ENCODE measurements at places on chromosomes 7 and 10.
A peak's percentile ranks its signal among the peaks of the same experiment; 100 is the strongest.

DNA sequence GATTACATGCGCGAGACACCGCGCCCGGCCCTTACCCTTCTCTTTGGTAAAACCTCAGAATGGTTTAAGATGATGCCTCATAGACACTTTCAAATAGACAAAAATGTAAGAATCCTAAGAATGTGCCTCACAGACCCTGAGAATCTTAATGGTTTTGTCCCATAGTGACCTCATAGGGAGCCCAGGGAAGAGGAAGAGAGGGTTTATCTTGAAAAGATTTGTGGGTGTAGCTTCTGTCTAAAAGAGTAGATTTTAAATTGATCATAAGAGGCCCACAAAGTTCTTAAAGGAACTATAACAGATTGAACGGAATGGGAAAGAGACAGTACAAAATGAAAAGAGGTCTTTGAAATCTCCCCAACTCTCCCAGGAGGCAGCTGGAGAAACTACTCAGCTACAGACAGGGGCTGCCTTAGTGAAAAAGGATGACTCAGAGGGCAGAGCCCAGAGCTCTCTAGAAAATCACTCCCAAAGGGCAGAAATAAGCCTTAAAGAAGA is 220.6 kb downstream of the ADRA2A start:
- no peak for DNase-seq

DNA sequence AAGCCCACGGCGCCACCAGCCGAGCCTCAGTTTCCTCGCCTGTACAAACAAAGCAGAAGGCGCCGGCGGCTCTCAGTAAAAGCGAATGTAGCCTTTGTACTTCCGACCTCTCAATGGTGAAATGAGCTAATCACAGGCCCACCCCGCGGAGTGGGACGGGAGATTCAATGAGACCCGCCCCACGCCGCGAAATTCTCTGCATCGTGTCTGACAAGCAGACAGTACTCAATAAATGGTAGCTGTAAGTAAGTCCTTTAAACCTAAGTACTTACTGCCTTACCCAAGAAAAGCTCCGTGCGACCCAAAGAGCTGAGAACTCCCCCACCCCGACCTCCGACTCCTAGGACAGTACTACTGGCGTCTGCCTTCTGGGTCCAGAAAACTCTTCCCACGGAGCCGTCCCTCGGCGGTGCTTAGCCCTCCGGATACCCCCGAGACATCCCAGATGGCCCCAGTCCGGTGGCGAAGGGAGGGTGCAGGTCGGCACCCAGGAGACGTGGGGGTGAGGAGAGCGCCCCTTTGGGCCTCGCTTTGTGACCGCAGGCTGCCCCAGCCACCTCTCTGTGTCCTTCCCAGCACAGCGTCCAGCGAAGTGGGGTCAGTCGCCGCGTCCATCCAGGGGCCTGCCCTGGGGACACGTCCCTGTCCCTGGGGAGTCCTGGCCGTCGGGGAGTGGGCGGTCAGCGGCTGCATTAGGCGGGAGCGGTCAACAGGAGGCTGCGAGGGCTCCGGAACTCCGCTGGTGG is 972 bp upstream of the CXCL12 start:
- no peak for DNase-seq

- DNase-seq, result peak; percentile 33
Observed at GRCh38 chr7:28078036-28078901, 102.3 kb downstream of the JAZF1 start.

- DNase-seq, result no peak
Observed at GRCh38 chr7:36045326-36045725, 107.7 kb upstream of the EEPD1 start.

- DNase-seq, result no peak
Observed at GRCh38 chr10:22978287-22978686, 50.4 kb downstream of the ARMC3 start.

- no peak for DNase-seq
Observed at GRCh38 chr10:72692744-72692993, 726 bp downstream of the MCU start.

- DNase-seq, result no peak
Observed at GRCh38 chr10:32263300-32263699, 83.7 kb downstream of the EPC1 start.

DNA sequence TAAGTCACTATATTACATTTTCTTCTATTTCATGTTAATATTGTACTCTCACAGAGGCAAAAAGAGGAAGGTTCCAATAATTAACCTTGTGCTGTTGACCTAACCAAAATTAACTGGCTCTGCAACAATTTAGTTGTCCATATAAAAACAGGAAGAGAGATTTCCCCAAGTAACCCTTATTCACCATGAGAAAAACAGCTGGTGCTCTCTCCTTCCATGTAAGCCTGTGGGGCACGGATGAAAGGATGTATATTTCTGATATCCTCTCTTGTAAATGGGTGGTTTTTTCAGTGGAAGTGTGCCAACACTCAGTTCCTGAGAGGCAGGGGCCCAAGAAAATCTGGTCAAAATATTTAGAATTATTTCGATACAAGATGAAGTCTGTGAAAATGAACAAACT is 358.1 kb downstream of the CRPPA start:
- DNase-seq, result no peak

DNA sequence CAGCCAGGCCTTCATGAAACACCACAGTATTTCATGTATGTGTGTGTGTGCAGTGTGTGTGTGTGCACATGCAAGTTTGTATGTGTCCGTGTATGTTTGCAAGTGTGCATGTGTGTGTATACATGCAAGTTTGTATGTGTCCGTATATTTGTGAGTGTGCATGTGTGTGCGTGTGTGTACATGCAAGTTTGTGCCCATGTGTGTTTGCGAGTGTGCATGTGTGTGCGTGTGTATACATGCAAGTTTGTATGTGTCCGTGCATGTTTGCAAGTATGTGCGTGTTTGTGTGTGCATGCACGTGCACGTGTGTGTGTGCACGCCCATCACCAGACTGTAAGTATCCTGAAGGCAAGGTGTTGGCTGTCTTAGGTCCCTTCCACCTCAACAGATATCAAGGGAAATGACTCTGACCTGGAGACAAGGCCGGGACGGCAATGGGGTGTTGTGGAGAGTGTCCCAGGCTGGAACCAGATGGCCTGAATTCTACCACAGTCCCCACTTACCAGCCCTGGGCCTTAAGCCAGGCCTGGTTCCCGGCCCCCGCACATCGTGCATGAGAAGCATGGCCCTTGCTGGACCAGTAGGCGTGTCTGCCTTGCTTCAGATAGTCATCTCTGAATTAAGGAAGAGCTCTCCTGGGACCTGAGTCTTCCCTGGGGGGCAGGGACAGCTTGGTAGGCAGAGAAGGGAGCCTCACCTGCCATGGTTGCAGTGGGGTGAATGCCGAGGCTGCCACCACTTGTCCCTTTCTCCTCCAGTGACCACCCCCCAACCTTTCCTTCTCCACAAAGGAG is 140.0 kb downstream of the GRK5 start:
- DNase-seq, result no peak

GRCh38 chr7:111509288-111509687 is 53.0 kb downstream of the IMMP2L start:
- no peak for DNase-seq

GRCh38 chr10:72981882-72982529 is 27.4 kb upstream of the PLA2G12B start:
- no peak for DNase-seq

DNA sequence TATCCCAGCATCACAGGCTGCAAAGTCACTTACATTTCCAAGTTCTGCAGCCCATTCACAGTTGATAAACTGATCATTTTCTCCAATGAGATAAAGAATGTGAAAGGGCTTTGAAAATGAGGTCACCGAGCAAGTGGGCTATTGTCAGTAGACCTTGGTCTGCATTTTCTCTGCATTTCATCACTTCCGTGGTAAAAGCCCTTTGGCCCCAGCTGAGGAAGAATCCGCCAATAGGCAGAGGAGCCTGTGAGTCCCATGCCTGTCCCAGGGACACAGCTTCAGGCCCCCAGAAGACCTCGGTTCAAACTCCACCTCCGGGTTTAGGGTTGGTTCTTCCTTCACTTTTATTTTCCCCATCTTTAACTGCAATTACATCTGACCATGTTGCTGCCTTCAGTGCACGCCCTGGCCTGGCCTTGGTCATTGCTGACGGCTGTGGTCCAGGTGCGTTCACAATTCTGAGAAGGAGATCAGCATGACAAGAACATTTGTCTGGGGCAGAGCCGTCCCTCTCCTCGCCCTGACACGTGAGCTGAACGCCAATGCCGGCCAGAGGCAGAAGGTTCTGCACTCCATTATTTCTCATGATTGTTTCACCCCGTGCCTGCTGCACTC is 292.5 kb downstream of the TCERG1L start:
- DNase-seq, result no peak

- no peak for DNase-seq
Observed at GRCh38 chr10:118955951-118956801, 73.3 kb upstream of the NANOS1 start.

- no peak for DNase-seq
Observed at GRCh38 chr10:118210276-118210675, 131.8 kb downstream of the FAM204A start.

- DNase-seq, result no peak
Observed at GRCh38 chr7:151665368-151665767, 145.7 kb upstream of the RHEB start.

DNA sequence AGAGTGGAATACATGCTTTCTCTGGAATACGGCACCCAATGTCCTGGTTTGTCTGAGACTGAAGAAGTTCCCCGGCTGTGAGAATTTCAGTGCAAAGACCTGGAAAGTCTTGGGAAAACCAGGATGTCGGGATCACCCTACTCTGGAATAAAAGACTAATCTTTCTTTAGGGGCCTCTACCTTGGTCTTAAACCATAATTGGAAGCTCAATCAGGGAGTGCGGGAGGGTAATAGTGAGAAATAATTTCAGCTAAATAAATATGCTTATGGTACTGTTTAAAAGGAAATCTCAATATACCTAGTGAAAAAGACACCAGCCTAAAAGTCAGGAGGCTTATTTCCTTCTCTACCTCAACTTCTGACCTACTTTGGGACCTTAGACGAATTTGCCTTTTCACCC is 236.1 kb upstream of the GLI3 start:
- no peak for DNase-seq

DNA sequence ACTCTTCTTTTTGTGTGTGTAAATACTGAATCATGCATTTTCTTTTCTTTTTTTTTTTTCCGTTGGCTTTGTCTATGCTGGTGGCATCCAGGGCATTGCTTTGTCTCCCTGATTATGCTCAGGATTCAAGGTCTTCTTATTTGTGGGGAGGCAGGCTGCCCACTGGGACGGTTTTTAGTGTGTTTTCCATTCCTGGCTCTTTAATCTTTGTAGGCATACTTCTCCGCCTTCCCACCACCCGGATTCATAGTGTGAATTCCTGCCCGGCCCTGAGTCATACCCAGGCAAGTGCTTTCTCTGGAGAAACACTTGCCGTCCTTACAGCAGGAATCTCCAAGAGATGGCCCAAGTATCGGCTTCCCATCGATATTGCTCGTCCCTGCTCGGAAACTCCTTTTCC is 5.2 kb downstream of the ZNF655 start:
- DNase-seq, result no peak

GRCh38 chr10:29553544-29554250 is 81.1 kb downstream of the SVIL start:
- DNase-seq, result no peak

GRCh38 chr7:84823530-84823929 is 363.3 kb downstream of the SEMA3D start:
- no peak for DNase-seq

DNA sequence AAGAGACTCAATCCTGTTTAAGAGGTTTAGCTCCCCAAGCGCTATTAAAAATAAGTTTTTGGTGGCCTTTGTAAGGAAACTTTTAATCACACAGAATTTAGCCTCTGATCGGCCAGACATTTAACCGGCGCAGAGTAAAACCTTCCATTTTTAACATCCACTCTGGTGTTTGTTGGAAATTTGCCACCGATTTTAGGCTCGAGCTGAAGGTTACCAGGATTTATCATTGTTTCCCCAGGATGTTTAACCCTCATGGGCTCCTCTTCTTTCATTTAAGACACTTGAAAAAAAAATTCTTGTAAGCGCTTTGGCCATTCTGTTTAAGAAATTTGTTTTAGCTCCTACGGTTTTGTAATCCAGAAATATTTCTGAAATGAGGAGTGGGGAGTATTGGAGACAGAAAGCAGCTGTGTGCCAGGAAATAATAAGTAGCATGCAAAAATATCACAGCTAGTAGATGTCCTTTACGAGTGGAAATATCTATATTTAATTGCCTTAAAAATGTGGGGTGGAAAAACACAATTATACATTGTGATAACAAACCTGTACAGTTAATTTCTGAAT is 3.4 kb downstream of the NEUROD6 start:
- DNase-seq, result no peak

- DNase-seq, result no peak
Observed at GRCh38 chr7:15593382-15593781, 31.6 kb upstream of the AGMO start.

DNA sequence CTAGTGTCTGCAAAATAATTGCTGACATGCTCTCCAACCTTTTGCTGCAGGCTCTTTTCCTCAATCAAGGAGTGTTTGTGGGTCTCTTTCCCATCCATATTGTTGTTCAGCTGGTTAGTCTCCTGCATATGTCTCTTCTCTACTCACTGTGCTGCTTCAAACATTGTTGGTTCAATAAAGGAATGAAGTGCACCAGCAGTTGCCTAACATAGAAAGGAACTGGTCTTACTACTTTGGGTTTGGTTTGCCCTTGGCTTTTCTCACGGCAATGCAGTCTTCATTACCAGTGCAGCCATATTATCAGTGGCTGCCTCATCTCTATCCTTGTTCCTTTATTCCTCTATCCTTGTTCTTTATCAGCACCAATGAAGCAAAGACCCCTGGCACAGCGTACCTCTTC is 169.7 kb upstream of the TPK1 start:
- DNase-seq, result no peak

- no peak for DNase-seq
Observed at GRCh38 chr7:153887749-153888569, 164.2 kb upstream of the DPP6 start.

DNA sequence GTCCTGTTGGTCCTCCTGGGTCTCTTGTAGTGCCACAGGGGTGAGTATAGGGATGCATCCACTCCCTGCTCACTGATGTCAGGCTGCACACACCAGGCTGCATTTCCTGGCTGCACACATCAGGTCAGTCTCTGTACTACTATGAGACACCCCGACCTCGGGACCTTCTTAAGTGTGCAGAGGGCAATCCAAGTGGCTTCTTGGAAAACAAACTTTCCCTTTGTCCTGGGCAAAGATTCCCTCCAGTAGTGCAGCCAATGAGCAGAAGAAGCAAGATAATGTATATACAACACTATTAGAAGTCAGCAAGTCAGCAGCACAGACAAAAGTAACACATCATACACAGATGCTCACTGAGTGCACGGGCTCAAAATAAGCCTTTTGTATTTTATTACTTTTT is 493.5 kb downstream of the GRID1 start:
- no peak for DNase-seq

DNA sequence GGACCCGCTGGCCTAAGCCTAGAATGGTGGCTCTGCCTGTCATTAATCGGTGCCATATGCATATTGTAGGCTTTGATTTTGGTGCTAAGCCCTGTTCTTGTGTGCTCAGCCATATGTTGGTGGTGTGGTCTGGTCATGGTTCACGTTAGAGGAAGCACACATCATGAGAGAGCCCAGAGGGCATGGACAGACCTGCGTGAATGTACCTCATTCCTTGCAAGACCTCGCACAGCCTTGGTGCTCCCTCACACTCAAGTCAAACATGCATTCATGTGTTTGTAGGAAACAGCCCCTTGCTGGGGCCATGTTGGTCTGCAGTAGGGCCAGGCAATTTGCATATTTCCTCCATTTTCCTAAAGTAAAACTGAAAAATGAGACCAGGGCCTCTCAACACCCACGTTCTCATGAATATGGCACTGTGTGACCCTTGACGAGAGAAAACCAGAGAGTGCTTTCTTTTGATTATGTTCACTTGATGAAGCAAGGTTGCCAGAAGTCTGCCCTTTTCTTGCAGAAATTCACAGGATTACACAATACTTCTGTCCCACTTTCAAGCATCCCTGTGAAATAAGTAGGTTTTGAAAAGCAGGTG is 268.7 kb downstream of the CELF2 start:
- DNase-seq, result no peak

- no peak for DNase-seq
Observed at GRCh38 chr10:104689105-104689504, 48.0 kb downstream of the SORCS3 start.

Data from stimulated activated CD4-positive, alpha-beta T cell treated with anti-CD3 and anti-CD28 coated beads, TNF-alpha, amount 100 ng/mL, for 24 hours (primary cell).